ENCODE measurements at places on chromosomes 1 and 21.

GRCh38 chr1:6083801-6084446 is 38.2 kb downstream of the KCNAB2 start:
- DNase-seq = no peak

DNA sequence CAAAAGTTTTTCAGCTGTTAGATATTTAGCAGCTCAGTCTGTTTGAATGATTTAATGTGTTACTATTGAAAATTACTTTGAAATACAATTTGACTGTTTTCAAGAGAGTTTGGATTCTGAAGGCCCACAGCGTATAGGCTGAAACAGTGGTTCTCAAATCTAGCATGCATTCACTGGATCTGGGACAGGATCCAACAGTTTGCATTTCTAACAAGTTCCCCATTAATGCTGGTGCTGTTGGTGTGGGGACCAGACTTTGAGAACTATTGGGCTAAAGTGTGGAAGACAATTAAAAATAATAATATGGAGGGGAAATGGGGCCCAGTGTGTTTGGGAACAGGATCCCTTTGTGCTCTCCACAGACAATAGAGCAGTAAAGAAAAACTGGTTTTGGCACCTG is 31.9 kb downstream of the ITSN1 start:
- no peak for DNase-seq

- DNase-seq = peak; percentile 50
Measured at GRCh38 chr1:63835128-63835527, 61.3 kb downstream of the ROR1 start.

GRCh38 chr1:248800459-248800858 is 25.3 kb downstream of the SH3BP5L start:
- DNase-seq = no peak

DNA sequence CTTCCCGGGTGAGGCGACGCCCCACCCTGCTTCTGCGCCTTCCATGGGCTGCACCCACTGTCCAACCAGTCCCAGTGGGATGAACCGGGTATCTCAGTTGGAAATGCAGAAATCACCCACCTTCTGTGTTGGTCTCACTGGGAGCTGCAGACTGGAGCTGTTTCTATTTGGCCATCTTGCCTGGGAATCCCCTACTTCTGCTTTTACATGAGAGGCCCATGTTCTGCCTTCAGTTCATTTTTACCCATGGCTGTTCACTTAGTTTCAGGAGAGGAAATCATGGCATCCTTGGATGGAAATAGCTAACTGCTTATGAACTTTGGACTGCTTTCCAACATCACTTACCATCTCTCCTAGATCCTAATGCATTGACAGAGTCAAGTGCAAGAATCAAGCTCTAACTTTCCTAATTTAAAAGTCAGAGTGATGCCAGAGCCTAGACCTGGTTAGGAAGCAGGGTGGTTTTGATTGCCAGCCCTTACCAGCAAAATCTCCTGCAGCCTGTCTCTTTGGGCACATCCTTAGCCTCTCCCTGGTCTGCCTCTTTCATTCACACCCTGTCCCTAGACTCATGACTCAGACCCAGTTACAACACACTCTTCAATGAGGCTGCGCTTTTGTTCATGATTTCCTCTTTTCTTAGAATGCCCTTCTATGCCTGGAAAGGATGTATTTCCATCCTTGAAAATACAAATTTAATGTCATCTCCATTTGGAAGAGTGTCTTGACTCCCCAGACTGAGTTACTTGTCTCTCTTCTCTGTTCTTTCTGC is 137.2 kb downstream of the KCTD3 start:
- DNase-seq = no peak

DNA sequence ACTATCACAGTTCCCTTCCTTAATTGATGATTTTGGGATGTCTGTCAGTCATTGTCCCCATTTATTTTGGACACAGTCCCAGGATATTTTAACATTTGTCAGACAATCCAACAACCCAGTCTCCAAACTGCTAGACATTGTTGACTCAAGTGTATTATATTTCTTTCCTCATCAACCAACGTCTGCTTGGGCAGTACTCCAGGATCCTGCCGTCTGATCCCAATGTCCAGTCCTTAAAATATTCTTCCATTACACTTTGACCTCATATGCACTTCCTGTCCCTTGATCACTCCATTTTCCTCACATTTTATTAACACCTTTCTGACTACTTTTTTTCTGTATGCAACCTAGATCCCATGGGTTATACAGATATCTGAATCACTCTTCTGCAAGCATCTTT is 39.8 kb upstream of the KIAA0040 start:
- no peak for DNase-seq

- no peak for DNase-seq
Measured at GRCh38 chr1:103002005-103002404, 106.3 kb downstream of the COL11A1 start.

DNA sequence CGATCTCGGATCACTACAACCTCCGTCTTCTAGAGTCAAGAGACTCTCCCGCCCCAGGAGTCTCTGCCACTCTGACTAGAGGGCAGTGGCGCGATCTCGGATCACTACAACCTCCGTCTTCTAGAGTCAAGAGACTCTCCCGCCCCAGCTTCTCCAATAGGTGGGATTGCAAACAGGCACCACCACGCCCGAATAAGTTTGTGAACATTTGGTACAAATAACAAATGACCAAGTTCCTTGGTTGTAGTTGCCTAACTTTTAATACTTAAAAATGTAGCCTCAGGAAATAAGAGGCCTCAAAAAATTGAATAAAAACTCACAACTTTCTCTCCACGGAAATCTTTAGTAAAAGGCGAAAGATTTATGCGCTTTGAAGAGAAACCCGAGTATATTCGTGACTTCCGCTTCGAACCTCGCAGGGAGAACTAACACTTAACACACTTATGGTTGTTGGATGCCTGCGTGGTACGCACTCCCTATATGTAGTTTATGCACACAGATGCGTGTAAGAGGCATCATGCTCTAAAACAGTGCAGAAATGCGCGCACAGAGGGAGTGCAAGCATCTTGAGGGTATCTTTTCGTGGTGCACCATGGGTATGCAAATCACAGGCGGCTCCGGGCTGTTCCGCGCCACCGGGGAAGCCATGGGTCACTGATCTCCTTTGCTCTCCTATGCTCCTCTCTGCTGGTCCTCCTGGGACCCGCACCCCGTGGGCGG is 11.4 kb downstream of the BTBD19 start:
- peak; percentile 89 for DNase-seq

DNA sequence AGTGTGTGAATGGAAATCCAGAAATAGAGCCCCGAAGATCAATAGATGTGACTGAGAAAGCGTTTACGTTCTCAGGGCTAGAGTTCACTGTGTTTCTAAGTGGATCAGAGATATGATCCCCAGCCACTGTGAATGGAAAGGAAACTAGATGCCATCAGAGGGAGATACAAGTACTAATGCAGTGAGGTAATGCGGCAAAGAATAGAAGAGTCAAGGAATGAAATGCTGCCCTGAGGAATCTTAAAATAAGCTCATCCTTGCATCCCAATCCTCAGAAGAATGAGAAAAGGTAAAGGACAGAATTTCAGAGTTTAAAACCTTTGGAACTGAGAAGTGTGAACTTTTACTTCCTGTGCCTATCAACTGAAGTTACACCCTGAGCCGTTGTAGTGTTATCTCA is 165.5 kb upstream of the ESRRG start:
- no peak for DNase-seq

DNA sequence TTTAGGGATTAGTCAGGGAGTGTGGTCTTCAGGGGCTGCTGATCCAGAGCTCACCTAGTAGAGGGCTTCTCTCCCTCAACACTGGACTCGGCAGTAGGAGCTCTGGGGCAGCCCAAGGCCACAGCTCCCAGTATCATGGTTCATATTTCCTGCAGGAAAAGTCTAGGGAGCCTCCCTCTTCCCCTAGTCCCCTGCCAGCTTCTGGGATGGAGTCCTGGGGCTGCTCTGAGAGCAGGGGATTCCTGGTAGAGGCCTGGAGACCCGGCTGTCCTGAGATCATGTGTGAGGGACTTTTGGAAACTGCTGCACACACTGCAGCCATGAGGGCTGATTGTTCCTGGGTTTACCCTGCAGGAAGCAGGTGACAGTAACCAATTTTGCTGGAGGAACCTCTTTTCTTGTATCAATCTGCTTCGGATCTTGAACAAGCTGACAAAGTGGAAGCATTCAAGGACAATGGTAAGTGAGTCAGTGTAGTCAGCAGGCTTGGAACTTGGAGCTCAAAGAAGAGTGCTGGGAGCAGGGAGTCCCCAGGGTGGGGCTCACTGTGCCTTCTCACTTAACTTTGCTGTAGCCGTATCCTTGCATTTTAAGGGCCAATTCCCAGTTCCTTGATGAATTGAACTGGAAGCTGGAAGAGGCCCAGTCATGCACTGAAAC is 16.3 kb downstream of the STRIP1 start:
- no peak for DNase-seq

- DNase-seq = no peak
Measured at GRCh38 chr1:14825396-14825795, 226.9 kb downstream of the KAZN start.

DNA sequence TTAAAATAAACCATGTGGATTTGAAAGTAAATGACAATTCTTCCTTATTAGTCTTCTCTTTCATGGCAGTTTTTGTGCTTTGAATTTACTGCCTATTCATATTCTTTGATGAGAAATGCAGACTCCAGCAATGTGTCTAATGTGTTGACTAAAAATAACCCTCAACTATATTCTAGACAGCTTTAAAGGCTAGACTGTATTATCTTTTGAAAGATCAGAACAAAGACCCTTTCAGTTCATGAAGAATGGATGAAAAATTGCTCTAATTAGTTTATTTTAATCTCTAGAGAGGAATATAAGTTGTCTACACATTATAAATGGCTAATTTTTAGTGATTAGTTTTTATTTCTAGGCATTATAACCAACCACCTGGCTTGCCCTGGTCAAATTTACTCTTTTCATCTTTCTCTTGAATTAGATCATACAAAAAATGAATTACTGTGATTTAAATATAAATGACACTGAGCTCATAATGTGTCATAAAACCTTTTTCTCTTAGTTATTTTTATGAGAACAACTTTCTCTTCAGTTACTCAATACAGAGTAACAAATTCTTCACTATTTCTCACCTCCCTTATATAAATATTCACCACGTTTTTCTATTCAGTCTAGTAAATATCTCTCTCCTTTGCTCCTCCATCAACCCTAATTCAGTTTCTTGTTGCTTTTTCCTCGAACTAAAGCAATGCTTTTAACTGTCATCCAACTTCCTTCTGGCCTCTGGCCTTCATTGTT is 428.5 kb upstream of the TMPRSS15 start:
- DNase-seq = no peak

GRCh38 chr1:79895573-79895972 is 889.0 kb upstream of the ADGRL4 start:
- DNase-seq = no peak

Measured in RPMI8226 (cell line).